ENCODE measurements at places on chromosomes 2 and 18.

DNA sequence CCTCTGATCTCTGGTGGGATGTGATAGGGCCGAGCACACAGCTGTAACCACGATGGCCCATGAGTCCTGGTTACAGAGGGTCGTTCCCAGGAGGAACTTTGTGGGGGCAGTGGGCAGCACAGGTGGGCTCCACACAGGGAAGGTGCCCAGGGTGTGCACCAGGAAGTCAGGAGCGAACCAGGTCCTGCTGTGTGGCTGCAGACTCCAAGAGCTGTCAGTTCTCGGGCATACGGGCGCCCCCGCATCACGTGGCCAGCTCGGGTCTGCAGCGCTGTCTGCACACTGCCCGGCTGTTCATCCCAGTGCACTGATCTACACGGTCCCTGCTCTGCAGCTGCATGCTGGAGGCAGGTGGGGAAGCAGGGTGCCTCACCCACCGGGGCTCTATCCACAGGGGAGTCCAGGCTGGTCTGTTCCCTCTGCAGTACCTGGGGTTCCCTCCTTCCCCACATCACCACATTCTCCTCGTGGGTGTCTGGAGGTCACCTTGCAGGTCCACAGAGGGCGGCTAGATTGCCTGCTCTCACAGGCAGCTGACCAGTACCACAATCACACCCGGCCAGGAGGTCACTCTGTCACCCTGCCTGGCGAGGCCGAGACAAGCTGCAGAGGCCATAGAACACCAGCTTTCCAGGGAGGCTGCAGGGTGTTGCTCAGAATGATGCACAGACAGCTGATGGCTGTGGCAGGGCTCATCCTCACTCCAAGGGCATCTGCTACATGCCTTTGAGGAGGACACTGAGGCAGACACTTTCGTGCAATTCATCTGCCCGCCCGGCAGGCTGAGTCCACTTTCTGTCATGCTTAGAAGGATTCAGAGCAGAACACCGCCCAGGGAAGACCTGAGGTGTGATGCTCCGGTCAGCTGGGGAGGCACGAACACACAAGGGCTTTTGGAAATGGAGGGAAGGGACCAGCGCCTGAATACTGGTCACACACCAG, 202.7 kb downstream of the EIPR1 start:
- DNase-seq = no peak
- peaks cover 4% of the 10 kb centered on the region for H3K4me1 ChIP-seq
- H3K36me3 ChIP-seq = no peaks in the 10 kb centered on the region

GRCh38 chr18:73503326-73503725, 635.5 kb upstream of the NETO1 start:
- no peaks in the 10 kb centered on the region for H3K36me3 ChIP-seq
- H3K27me3 ChIP-seq = no peaks in the 10 kb centered on the region
- H3K27ac ChIP-seq = no peak overlapping the region
- H3K4me3 ChIP-seq = no peak overlapping the region
- H3K4me1 ChIP-seq = no peaks in the 10 kb centered on the region
- no peak for DNase-seq

GRCh38 chr2:175950512-175950911, 51.6 kb downstream of the LNPK start:
- DNase-seq = no peak
- H3K27ac ChIP-seq = no peak overlapping the region
- peaks cover 22% of the 10 kb centered on the region for H3K36me3 ChIP-seq
- H3K4me1 ChIP-seq = no peaks in the 10 kb centered on the region
- H3K27me3 ChIP-seq = no peaks in the 10 kb centered on the region

- DNase-seq = no peak
- H3K27me3 ChIP-seq = no peaks in the 10 kb centered on the region
- no peak overlapping the region for H3K4me3 ChIP-seq
These were observed 52.9 kb downstream of the ANKRD12 start for GRCh38 chr18:9189491-9189890.

GRCh38 chr2:8247905-8248622, 433.8 kb upstream of the ID2 start:
- H3K36me3 ChIP-seq = peaks cover 34% of the 10 kb centered on the region
- DNase-seq = no peak
- H3K4me1 ChIP-seq = peaks cover 18% of the 10 kb centered on the region
- H3K27ac ChIP-seq = no peak overlapping the region

DNA sequence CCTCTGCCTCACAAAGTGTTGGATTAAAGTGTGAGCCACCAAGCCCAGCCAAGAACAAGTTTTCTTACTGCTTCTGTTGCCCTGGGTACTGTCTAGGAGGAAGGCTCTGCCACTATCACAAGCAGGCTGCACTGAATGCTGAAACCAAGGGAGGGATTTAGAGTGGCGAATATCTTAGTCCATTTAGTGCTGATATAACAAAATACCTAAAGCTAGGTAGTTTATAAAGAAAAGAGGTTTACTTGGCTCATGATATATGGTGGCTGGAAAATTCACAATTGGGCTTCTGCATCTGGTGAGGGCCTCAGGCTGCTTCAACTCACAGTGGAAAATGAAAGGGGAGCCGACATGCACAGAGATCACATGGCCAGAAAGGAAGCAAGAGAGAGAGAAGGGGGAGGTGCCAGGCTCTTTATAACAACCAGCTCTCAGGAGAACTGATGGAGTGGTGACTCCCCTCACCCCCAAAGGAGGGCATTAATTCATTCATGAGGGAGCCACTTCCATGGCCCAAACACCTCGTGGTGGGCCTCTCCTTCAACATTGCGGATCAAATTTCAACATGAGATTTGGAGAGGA, 146.0 kb upstream of the SERPINE2 start:
- peaks cover 20% of the 10 kb centered on the region for H3K27me3 ChIP-seq
- H3K27ac ChIP-seq = no peak overlapping the region
- no peaks in the 10 kb centered on the region for H3K4me1 ChIP-seq

DNA sequence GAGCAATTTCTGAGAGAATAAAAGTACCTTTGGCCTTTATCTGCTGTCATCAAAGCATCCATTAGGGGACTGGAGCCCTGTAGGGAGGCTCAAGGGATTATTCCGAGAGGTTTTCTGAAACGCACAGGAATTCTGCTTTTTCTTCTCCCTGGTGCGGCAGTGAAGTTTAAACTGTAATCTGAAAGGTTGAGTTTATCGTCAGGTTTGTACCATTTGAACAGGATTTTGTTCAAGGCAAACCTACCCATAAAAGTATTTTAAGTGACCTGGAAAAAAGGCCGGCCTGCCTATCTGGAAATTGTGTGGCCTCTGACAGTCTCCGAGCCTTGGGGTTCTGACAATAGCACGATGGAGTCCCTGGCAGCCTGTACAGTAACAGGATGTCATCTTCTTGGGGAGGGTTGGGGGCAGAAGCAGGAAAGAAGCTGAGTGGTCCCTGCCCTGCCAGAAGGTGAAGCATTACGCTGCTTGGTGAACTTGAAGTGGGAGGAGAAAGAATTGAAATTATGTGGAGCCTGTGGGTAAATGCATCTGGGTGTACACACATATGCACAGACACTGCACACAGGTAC, 272.0 kb downstream of the CYRIA start:
- DNase-seq = no peak
- H3K4me3 ChIP-seq = no peak overlapping the region

GRCh38 chr2:200496696-200497095, 13.2 kb downstream of the KCTD18 start:
- H3K27me3 ChIP-seq = no peaks in the 10 kb centered on the region
- DNase-seq = no peak
- H3K4me1 ChIP-seq = peaks cover 5% of the 10 kb centered on the region
- no peak overlapping the region for H3K27ac ChIP-seq

- no peaks in the 10 kb centered on the region for H3K36me3 ChIP-seq
- no peaks in the 10 kb centered on the region for H3K27me3 ChIP-seq
- no peak overlapping the region for H3K27ac ChIP-seq
- no peaks in the 10 kb centered on the region for H3K4me1 ChIP-seq
- no peak overlapping the region for H3K4me3 ChIP-seq
These were observed 758.8 kb upstream of the DDX18 start for GRCh38 chr2:117055499-117056375.

DNA sequence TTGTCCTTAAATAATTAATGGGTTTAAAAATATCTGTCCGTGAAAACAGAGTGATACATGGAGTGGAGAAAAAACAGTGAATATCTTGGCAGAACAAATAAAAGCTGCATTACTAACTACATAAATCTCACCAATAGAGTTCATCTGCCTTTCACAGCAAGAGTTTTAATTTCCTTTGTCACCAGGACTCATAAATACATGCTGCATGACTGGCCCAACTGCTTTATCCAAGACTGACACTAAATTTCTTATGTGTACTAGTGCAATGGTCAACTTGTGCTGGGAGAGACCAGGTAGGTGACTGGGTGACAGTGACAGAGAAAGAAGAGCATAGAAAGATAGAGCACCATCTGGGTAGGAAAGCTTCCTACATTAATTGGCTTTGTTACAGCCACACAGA, 402.8 kb downstream of the RAD51AP2 start:
- no peaks in the 10 kb centered on the region for H3K27me3 ChIP-seq
- no peak overlapping the region for H3K4me3 ChIP-seq
- H3K4me1 ChIP-seq = no peaks in the 10 kb centered on the region

DNA sequence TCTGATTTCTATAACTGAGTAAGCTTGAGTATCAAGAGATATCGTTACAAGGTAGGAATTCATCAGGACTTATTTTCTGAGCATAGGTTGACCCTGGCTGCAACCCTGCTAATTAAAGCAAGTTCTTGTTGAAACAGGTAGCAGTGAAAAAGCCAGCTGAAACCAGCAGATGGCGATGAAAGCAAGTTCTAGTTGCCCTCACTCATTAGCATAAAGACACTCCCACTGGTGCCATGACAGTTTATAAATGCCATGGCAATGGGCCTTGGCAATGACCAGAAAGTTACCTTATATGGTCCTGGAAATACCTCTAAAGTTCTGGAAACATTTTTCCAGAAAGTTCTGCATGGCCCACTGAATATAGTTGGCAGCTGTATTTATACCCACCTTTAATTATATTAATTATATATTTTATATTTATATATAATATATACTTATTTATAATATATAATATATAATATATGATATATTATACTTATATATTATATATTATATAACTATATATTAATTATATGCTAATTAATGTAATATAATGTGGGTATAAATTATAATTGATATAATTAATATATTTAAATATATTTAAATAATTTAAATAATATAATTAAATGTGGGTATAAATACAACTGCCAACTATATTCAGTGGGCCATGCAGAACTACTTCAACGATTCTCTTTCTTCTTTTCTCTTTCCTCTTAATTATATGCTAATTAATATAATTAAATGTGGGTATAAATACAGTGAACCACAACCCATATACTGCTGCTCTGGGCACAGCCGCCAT, 188.0 kb downstream of the CDH7 start:
- H3K27ac ChIP-seq = no peak overlapping the region
- DNase-seq = no peak
- no peak overlapping the region for H3K4me3 ChIP-seq
- no peaks in the 10 kb centered on the region for H3K36me3 ChIP-seq

DNA sequence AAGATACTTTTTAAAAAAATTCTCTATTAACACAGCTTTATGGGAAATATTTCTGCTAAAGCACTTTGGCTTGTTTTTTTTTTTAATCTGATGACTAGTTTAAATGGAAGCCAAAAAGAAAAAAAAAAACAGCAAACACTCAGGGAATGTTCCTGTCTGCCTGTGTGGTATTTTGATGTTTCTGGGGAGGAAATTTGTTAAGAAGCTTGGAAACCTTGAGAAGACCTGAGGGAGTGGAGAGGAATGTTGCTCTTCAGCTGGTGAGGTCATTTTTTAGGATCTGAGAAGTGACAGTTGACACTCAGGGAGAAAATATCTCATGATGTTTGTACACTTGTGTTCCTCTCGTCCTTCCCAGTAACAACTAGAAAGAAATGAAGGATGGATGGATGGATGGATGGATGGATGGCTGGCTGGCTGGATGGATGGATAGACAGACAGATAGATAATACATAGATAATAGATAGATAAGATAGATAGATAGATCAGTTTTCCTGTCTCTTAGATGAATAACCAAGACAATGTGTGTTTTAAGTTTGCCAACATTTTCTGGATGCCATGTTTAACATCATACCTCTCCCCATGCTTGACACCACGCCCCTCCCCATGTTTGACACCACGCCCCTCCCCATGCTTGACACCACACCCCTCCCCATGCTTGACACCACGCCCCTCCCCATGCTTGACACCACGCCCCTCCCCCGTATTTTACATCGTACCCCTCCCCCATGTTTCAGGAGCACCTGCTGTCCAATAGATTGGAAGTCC, 84.8 kb downstream of the CTIF start:
- no peak overlapping the region for H3K4me3 ChIP-seq
- H3K27ac ChIP-seq = no peak overlapping the region
- DNase-seq = peak; percentile 10
- no peaks in the 10 kb centered on the region for H3K36me3 ChIP-seq
- H3K27me3 ChIP-seq = no peaks in the 10 kb centered on the region

GRCh38 chr2:225558399-225559071, 159.0 kb downstream of the NYAP2 start:
- H3K4me3 ChIP-seq = no peak overlapping the region
- no peaks in the 10 kb centered on the region for H3K36me3 ChIP-seq
- H3K27me3 ChIP-seq = peaks cover 26% of the 10 kb centered on the region
- H3K27ac ChIP-seq = no peak overlapping the region
- DNase-seq = no peak
- no peaks in the 10 kb centered on the region for H3K4me1 ChIP-seq

- peaks cover 19% of the 10 kb centered on the region for H3K4me1 ChIP-seq
- no peaks in the 10 kb centered on the region for H3K27me3 ChIP-seq
- peak overlapping the region; percentile 79 for H3K27ac ChIP-seq
- H3K4me3 ChIP-seq = peak overlapping the region; percentile 94
- H3K36me3 ChIP-seq = no peaks in the 10 kb centered on the region
- no peak for DNase-seq
These were observed 1.6 kb downstream of the ITGAV start for GRCh38 chr2:186591506-186591890.

- no peak for DNase-seq
- no peak overlapping the region for H3K4me3 ChIP-seq
- H3K4me1 ChIP-seq = peaks cover 5% of the 10 kb centered on the region
- no peak overlapping the region for H3K27ac ChIP-seq
- peaks cover 12% of the 10 kb centered on the region for H3K36me3 ChIP-seq
These were observed 144.3 kb downstream of the ATAD2B start for GRCh38 chr2:23782646-23783045.

DNA sequence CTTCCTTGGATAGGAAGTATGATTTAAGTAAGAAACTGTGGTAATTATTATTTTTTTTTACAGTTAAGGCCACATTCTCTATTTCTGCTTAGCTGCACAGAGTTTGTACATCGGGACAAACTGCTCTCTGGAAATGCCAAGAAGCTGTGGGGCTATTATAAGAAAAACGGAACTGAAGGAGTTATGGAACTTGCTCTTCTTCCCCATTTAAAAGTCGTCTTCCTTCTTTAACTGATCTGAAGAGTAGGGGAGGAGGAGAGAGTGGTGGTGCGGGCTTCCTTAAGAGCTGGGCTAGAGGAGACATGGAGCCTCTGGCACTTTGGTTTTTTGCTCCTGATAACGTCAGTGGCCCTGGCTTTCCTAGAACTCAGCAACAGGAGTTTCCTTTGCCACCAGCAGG, 54.4 kb downstream of the RAB31 start:
- no peaks in the 10 kb centered on the region for H3K27me3 ChIP-seq
- DNase-seq = no peak
- H3K4me3 ChIP-seq = no peak overlapping the region

GRCh38 chr2:20157193-20157891, 67.6 kb downstream of the SDC1 start:
- H3K36me3 ChIP-seq = no peaks in the 10 kb centered on the region
- no peaks in the 10 kb centered on the region for H3K4me1 ChIP-seq
- H3K4me3 ChIP-seq = no peak overlapping the region
- no peak overlapping the region for H3K27ac ChIP-seq
- DNase-seq = no peak

Measured in natural killer cell treated with Interleukin-12 subunit alpha and Interleukin-12 subunit beta and Interleukin-15 and Interleukin-18, amount 100 ng/mL, for 72 hours (primary cell).